Amniotic stem cell (primary cell): ENCODE measurements at places on chromosomes 2 and 18.

GRCh38 chr2:65710356-65710755, 278.0 kb upstream of the SPRED2 start:
- DNase-seq: no peak

DNA sequence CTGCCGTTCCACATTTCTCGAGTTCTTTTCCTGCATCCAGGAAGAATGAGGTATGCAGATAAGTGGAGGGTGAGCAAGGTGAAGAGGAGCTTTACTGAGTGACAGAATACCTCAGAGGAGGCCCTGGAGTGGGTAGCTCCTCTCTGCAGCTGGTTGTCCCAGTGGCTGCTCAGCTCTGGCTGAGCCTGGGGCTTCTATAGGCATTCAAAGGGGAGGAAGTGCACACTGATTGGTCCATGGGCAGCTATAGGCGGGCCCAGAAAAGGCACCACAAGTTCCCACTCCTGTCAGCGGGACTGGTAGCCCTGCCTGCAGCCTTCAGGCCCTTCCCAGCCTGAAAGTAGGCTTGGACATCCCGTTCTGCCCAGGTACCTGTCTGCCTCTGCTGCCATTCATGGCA, 94.7 kb downstream of the DOK6 start:
- DNase-seq: no peak

DNA sequence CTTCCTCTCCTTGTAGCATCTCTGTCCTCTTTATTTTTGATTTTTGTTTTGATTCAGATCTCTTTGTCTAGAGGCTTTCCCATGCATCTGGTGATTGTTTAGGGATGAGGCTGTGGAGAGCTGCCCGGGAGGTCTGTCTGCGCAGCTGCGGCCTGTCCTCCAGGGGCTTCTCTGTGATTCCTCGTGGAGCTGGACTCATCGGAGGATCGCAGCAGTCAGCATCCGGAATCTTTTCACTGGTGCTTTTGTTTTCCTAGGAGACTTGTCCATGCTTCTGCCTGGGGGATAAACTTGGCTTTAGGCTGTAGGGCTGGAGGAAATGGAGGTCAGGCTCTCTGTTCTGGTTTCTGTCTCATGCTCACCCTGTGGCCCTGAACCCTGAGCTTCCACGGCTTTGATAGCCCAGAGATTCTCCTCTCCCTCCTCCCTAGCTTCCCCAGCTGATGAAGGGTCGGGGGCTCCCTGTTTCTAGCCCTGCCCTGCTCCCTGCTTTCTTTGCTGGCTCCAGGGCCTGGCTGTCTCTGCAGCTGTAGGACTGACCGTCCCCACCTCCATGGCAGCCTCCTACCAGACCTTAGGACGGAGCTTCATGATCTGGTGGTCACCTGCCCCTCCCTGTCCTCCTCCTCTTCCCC, 35.5 kb downstream of the ZNF532 start:
- no peak for DNase-seq

GRCh38 chr2:19425419-19425818, 67.0 kb upstream of the OSR1 start:
- no peak for DNase-seq

DNA sequence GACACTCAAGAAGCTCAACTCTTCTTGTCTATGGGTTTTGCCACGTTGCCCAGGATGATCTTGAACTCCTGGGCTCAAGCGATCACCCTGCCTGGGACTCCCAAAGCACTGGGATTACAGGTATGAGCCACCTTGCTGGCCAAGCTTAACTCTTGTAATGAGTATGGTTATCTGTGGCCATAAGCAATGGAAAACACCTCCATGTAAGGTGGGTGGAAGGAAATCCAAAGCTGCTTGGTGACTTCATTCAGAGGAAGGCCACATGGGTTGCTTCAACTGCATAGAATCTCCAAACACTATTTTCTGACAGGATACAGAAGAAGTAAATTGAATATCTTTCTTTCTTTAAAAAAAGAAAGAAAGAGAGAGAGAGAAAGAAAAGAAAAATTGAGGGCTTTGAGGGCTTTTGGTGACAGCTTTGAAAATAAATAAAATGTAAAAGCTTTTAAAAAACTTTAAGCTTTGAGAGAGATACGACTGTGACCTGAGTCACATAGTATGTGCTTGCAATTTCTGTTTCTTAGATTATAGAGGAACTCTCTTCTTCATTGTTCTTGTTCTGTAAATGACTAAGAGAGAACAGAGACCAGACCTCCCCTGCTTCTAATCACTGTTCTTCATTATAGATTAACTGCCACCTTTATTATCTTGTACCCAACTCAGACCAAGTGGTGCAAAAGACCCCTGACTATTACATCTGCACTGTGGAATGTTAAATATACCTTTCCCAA, 123.1 kb upstream of the NDUFV2 start:
- DNase-seq: no peak

DNA sequence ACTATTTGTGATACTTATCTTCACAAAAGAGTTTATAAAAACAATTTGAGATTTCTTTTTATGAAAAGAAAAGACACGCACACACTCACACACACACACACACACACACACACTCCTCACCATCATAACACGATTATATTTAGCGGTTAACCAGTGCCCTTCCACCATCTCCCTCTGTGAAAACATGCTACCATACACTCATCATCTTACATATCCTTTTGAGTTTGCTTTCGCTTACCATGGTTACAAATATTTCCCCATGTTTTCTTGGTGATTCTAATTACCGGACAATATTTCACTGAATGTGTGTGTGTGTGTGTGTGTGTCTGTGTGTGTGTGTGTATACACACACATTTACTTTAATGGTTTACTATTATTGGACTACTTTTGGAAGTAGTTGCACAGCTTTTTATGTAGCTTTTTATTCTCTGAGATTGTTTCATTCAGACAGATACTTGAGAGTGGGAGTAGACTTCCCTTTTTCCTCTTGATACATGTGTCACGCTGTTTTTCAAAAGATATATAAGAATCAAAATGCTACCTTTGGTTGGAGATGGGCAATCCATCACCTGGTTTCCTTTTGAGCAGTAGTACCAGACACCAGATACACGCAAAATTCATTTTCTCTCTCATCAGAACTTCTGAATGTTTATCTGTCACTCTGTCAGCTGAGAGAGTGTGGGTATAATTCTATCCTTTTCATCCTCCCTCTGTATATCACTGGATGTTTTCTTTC, 138.1 kb downstream of the SETBP1 start:
- DNase-seq: no peak

- DNase-seq: no peak
Observed at GRCh38 chr18:55283309-55283708, 304.7 kb downstream of the TCF4 start.

DNA sequence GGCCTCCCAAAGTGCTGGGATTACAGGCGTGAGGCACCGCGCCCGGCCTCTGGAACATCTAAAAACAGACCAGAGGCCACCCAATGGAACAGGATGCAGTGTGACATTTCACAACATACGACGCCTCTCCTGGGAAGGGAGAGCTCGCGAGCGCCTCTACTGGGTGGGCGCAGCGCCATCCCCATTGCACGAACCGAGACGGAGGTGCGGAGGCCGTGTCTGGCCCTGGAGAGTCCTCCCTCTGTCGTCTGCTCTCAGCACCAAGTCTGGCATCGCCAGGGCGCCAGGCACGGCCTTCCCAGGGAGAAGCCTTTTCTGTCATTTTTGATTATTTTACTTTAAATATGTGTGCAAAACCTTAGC, 9.4 kb upstream of the GBX2 start:
- DNase-seq: no peak

DNA sequence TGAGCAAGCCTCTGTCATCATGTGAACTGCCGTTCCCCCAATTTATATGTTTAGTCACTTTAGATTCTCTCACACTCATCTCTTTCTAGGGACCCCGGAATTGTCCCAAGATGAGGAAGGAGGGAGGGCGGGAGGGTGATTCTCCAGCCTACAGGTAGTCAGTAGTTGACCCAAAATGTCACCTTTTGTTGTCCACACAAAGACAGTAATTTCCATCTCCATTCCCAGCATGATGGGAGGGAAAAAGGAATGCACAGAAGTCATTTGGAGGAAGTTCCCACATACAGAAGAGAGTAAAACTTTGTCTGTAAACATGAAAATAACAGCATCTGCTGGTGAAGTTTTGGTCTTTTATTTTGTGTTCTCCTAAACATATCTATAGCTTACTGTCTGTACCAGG, 222.9 kb downstream of the KLHL29 start:
- DNase-seq: no peak

DNA sequence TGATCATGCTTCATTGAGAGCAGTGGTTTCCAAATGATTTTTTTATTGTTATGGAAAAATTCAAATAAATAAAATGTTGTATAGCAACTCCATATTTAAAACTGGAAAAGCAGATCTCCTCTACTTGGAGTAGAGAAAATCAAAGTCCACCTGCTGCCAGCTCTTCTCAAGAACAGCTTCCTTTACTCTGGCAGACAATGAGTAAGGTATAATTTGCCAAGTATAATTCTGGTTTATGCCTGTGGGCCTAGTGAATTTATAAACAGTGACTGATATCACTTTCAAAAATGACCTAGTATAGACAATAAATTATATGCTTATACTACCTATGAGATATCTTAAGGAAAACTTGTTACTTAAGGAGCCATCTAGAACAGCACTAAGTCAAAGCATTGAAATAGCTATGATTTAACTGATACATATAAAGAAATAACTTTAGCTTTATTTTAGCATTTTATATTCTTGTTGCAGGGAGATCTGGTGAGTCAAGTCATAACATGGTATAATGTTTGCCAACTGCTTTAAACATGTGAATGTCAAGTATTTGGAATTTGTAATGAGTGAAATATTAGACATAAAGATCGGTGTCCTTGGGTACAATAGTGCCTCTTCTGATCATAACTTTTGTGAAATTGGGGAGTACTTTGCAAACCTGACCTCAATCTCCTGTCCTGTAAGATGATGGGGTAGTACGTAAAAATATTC, 1389.1 kb upstream of the PIK3C3 start:
- no peak for DNase-seq

DNA sequence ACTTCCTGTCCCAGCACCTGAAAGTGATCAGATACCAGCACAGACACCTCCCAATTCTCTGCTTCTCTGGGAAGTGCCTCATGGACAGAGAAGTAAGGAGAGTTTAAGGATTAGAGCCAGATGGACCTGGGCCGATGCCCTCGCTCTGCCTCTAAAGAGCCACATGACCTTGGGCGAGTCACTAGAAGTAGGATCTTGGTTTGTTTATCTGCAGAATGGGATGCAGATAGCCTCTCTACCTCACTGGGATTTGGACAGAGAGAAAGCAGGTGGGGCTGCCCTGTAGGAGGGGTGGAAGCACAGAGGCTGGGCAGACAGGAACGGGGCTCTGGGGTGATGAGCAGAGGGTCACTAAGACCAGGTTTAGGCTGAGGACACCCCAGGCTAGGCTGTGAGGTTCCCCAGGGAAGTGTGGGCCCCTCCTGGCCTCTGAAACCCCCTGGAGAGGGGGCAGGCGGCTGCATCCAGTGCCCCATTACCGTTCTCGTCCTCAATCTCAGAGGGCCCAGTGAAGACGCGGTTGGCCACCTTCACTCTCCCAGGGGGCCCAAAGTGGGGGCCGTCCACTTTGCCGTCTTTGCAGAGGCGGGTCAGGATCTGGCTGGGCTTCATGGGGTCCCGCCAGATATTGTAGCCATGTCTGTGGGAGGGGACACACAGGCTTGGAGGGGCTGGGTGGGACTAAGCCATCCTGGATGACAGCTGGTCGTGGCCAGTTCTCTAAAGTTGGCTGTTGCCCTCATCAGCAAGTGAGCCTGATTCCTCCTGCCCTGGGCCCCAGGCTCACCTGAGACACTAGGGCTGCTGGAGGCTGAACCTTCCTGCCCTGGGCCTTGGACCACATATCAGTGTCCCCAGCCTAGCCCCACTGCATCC, 13.3 kb downstream of the OTOF start:
- no peak for DNase-seq

DNA sequence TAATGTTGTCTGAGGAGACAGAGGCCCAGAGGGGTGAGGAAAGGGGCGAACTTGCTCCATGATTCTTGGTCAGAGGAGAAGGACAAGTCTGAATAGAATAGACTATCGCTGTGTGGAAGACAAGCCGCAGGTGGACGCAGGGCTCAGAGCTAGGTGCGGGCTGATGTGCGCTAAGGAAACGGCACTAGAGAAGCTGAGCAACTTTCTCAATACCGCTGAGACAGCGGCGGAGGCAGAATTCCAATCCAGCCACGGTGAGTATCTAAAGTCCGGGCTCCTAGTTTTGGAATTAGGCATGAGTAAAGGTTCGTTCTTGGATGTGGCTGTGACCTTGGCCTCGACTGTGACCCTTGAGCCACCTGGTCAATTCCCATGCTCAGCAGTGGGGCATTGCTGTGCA, 47.8 kb downstream of the CAPN13 start:
- no peak for DNase-seq

GRCh38 chr2:186593523-186593922, 3.7 kb downstream of the ITGAV start:
- DNase-seq: no peak

DNA sequence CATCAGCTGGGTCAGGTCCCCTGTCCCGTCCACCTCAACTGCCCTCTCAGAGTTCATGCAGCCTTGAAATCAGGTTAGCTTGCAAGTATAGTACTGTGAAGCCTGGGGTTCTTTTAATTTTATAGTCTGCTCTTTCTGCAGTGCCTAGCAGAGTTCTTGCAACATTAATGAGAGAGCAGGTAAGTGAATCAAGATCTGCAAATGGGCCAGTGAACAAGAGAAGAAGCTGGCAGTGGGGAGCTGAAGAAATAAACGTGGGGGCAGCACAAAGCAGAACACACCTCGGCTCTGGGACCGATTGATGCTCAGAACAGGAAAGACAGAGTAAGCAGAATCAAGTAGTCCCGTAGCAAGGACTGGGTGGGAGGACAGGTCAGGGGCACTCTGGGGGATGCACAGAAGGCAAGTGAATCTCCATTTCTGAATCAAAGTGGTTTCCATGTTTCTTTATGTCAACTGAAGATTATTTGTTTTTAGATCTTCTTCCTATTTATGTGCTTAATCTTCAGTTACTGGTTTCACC, 675.5 kb downstream of the RNF144A start:
- no peak for DNase-seq

DNA sequence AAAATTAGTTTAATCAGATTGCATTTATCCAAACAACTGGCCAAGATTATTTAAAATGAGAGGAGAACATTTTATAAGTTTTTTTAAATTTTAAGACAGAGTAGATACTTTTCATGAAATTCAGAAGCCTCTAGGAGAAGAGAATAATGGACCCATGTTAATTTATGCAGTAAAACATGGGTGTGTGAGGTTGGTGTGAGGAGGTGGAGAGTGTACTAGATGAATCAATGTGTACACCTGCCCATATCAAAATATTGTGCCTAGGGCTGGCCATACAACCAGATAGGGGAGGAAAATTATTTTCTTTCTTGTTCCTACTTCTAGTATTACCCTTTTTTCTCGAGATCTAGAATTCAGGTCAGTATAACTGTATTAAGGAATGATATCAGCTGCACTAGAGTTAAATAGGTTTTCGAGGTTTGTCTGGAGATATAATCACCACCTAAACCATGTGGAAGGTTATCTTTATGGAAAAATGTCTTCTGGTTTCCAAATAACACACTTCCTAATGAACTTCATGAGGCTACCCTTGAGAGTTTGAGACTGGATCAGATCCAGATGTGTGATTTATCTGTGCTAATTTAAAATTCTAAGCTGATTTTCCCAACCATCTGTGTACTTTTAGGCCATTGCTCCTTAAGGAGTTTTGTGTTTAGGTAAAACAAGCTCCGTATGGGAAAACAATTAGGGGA, 37.6 kb downstream of the TMEM178A start:
- DNase-seq: no peak
